ENCODE measurements at places on chromosomes 7 and 10. TPM values are rescaled to one million over a fixed set of nuclear protein-coding genes. Genes with fewer than 3 reads are reported as not detected.

The KIAA1549 gene
- total RNA-seq: 1.2 TPM

GRCh38 chr7:146741911-146742310 lies 625.3 kb downstream of the CNTNAP2 start:
- no peaks in the 10 kb centered on the region for H3K36me3 ChIP-seq
- H3K4me3 ChIP-seq: no peak overlapping the region
- no peaks in the 10 kb centered on the region for H3K27me3 ChIP-seq
- H3K4me1 ChIP-seq: no peaks in the 10 kb centered on the region
- DNase-seq: no peak

The NUTM2E gene
- total RNA-seq: not detected

The PLCE1 gene
- total RNA-seq: 29.8 TPM

- no peaks in the 10 kb centered on the region for H3K36me3 ChIP-seq
- no peak for DNase-seq
- peaks cover 71% of the 10 kb centered on the region for H3K27me3 ChIP-seq
- H3K27ac ChIP-seq: no peak overlapping the region
- peaks cover 55% of the 10 kb centered on the region for H3K4me1 ChIP-seq
- H3K4me3 ChIP-seq: no peak overlapping the region
These were observed 77.9 kb downstream of the INSIG1 start for GRCh38 chr7:155375337-155376277.
